ENCODE measurements at places on chromosomes 7 and 10.
A peak's percentile ranks its signal among the peaks of the same experiment; 100 is the strongest.

DNA sequence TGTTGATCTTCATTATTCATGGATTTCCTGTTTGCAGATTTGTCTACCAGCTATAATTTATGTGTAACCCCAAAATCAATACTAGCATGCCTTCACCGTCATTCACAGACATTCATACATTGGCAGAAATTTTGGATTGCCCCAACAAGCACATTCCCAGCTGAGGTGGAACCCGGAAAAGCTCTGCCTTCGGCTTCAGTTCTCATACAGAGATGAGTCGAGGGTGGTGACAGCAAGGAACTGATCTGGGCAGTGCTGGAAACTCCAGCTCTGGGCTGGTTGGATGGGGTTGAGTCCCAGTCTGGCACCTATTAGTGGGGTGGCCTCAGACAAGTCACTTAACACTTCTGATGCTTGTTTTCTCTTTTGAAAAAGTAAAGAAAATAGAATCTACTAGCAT lies 267.5 kb downstream of the SNX13 start:
- no peak for DNase-seq

GRCh38 chr7:55485501-55486191 lies 86.7 kb downstream of the VOPP1 start:
- no peak for DNase-seq

GRCh38 chr10:76763376-76763775 lies 874.2 kb downstream of the KCNMA1 start:
- no peak for DNase-seq

DNA sequence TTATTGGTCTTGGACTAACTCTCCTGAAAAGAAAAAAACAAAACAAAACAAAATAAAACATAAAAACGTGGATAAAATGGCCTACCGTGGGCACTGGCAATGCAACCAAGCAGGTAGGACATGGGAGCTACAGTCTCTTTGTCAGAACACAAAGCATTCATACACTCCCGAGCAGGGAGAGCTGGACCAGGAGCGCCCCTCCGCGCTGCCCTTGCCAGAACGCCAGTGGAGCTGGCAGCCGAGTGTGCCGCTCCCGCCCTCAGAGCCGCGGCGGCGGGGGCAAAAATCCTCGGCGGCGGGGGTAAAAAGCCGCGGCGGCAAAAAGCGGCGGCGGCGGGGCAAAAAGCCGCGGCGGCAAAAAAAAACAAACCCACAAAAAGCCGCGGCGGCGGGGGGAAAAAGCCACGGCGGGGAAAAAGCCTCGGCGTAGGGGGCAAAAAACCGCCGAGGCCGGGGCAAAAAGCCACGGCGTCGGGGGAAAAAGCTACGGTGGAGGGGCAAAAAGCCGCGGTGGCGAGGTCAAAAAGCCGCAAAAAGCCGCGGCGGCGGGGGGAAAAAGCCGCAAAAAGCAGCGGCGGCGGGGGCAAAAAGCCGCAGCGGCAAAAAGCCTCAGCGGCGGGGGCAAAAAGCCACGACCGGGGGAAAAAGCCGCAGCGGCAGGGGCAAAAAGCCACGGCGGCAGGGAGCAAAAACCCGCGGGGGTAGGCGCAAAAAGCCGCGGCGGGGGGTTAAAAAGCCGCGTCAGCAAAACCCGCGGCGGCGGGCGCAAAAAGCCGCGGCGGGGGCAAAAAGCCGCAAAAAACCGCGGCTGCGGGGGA lies 418.1 kb downstream of the ZNF716 start:
- DNase-seq, result no peak

DNA sequence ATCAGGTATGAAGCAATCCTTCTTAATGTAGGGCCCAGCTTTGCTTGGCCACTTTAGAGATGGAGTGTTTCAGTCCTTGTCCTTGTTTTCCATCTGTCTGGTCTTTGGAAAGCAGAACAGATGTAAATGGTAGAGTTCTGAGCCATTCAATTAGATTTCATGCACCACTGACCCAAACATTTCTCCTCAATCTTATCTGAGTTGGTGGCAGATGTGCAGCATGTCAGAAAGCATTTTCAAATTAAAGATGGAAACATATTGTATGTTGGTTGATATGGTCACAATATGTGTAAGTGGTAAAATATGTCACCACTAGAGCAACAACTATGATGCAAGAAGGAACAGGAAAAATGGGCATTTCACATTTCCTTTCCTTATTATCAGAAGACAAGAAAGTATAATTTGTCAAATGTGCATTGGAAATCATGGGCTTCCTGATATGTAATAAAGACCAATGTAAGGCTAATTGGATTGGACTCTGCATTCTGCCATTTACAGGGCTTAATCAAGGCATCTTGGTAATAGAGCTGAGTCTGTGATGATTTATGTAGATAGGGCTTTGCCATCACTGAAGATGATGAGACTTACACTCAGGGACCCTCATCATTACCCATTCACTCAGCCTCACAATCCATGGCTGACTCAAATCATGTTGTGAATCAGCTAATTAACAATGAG lies 750.7 kb downstream of the NRG3 start:
- no peak for DNase-seq

- DNase-seq, result no peak
Measured at GRCh38 chr7:47580175-47580706, 1.7 kb downstream of the TNS3 start.

- no peak for DNase-seq
Measured at GRCh38 chr7:21579341-21580072, 36.7 kb downstream of the DNAH11 start.

- DNase-seq, result no peak
Measured at GRCh38 chr7:128915271-128915819, 4.8 kb upstream of the KCP start.

DNA sequence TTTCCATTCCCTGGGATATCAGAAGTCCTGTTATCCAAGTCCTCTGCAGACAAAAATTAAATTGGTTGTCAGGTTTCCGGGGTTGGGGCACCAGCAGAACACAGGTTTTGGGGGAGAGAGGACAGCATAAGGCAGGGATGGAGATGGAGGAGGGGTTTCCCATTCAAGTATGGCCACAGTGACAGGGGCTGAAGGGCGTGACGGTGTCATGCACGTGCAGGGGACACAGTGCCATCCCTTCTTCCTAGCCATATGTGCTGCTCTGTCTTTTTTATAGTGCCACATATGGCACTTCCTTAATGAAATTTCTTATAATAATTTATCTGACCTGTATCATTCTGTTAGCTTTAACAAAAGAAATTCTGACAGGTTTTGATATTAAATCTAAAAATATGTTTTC lies 259.2 kb downstream of the PTEN start:
- DNase-seq, result no peak

DNA sequence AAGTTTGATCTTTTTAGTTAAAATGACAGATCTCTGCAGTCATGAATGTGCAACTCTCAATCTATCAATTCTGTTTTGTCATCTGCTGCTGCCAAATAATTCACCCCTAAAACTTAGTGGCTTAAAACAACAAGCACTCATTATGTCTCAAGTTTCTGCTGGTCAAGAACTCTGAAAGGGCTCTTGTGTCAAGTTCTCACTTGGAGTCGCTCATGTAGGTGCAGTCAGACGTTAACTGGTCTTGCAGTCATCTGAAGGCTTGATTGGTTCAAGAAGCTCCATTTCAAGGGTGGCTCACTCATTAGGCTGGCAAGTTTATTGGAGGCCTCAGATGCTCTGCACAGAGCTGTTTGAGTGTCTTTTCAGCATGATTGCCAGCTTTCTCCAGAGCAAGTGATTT lies 28.5 kb upstream of the LRRC72 start:
- DNase-seq, result no peak

- DNase-seq, result no peak
Measured at GRCh38 chr7:79287981-79288380, 165.5 kb downstream of the MAGI2 start.

DNA sequence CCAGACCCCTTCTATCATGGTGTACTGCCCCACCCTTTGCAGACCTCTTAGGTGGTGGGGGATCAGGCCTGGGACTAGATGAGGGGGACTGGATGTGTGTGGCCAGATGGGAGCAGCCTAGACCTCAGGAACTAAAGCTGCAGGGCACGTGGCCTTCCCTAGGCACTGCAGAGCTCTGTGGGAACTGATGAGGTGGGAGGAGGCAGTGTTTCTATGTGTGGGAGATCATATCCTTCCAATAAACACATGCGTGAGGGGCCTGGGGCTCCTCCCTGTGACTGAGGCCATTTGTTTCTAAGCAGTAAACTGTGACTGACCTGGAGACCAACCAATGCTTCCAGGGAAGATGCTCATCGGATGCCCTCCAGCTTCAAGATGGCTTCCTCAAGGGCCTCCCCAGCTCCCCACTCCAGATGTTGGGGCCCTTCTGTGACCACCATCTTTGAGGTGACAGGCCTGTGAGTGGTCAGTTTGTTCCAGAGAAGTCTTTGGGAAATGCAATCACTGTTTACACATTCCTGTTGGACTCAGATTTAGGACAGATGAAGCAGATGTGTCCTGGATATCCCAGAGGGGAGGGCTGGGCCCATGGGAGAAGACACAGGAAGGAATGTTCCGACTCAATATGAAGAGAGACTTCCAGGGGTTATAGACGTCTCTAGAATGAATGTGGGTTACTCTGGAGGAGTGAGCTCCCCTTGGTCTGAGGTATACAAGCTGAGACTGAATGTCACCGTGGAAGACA lies 23.6 kb upstream of the ZCCHC24 start:
- no peak for DNase-seq

DNA sequence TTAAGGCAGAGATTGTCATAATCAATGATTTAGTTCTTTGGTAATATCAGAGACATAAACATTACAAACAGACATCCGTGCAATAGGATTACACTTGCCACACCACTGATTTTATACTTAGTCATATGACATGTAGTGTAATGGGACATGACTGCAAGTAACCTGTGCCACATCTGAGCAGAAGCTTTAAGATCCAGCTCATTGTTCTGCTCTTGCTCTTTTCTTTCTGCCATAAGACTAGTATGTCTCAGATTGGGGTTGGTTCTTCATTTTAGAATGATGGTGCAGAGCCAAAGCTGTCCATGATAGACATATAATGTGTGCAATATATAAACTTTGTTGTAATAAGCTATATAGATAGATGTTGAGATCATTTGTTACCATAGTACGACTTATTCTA lies 119.7 kb upstream of the SEMA3A start:
- DNase-seq, result no peak

DNA sequence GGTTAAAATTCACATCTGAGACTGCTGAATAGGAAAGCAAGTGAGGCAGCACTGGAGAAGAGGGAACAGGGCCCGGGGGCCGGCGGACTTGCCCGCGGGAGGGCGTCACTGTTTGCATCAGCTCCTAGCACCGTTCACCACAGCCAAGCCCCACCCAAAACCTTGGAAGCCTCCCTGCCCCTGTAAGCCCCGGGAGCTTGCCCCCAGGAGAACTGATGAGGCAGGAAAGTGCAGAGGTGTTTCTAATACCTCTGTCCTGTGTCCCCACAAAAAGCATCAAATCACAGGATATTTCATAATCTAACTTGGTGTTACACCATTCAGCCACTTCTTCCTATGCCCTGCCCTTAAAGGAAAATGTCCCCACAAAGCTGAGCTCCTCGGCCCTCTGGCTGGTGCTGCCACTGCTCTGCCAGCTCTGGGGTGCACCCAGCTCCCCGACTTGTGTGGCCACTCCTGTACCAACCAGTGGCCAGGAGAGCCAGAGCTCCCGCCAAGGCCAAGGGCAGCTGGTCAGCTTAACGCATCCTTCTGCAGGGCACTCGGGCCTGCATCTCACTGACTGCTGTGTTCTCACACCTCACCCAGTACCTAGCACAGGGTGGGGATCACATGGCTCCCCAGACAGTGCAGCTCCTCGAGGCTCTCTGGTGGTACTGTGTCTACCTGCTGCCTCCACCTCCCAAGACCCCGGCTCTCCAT lies 47.3 kb upstream of the CNPY1 start:
- DNase-seq, result no peak

- no peak for DNase-seq
Measured at GRCh38 chr7:45061806-45062425, 26.9 kb downstream of the NACAD start.

GRCh38 chr7:73960548-73960947 lies 67.4 kb upstream of the ELN start:
- no peak for DNase-seq

DNA sequence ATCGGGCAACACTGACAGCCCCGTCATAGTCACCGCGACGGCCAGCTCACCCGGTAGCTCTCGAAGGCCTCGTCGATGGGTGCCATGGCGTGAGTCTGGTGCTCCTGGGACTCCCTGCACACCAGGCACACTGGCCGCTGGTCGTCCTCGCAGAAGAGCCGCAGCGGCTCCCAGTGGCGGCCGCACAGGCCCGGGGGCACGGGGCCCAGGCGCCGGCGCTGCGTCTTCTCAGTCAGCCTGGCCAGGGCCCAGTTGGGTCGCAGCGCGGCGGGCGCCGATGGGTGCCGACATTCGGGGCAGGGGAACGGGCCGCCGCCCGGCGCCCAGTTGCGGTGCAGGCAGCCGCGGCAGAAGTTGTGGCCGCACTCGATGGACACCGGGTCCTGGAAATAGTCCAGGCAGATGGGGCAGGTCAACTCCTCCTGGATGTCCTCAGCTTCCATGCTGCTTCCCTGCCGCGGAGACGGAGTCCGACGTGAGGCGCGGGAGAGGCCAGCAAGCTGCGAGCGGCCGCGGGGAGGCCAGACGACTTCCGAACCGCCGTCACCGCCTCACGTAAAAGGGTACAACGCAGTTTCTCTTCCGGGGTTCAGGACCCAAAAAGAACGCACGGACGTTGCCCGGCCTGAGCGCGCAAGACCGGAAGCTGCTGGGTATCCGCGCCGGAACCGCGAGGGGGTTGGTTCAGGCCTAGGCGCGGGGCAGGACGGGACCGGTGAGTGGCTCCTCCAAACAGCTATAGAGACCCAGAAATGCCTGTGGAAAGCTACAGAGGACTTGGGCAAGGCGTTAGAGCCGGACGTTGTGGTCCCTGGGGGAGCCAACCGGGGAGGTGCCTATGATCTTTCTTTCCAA lies at the start of gene TRIM4:
Gene TRIM4, minus strand, starts transcription at position 572 of the 855 bp plus-strand sequence. Its CDS starts 129 bp downstream, at position 443.
- DNase-seq, result peak; percentile 80

- DNase-seq, result no peak
Measured at GRCh38 chr10:14124941-14125340, 205.8 kb downstream of the FRMD4A start.
